A172 (cell line): ENCODE measurements at places on chromosomes 6 and 20.

GRCh38 chr6:15961635-15962448 is 167.0 kb upstream of the MYLIP start:
- DNase-seq, result no peak

DNA sequence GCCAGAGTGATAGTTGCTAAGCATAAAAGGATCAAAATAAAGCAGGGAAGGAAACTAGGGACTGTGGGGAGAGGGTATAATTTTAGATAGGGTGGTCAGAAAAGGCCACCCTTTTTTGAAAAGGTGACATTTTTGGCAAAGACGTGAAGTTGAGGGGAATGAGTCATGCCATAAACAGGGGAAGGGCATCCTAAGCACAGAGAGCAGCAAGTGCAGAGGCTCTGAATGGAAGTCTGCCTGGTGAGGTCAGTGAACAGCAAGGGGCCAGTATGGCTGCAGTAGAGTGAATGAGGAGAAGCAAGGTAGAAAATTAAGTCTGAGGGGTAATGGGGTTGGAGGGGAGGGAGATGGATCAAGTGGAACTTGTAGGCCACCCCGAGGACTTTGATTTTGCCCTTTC is 2.4 kb downstream of the KLC4 start:
- peak; percentile 54 for DNase-seq

- no peak for DNase-seq
Observed at GRCh38 chr6:25645916-25646315, 6.1 kb upstream of the SCGN start.

GRCh38 chr20:8213831-8214587 is 81.9 kb downstream of the PLCB1 start:
- no peak for DNase-seq

DNA sequence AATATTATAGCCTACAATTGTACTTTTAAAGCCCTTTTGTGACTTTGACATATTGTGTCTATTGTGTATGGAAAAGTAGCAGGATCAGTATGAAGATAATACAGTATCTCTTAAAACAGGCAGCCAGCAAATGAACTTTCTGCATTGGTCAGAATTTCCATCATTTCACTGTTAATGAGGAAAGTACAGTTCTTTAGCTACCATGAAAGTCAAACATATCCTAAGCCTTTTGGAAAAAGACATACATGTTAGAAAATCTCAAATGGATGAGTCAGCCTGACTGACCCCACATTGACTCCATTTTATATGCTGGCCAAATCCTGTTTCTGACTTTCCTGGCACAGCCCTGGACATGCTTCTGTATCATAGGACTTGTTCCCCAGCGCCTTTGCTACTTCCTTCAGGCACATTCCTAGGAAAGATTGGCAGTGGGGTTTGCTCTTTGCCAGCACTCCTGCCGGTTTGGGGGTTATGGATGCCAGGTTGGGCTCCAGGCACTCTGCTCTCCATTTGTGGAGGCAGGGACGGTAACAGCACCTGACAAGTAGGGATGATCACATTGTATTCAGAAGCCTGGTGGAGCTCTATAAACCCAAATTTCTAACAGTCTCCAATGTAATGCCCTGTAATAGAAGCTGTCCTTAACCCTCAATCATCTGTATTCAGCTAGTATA is 43.7 kb downstream of the TOP1 start:
- peak; percentile 73 for DNase-seq

DNA sequence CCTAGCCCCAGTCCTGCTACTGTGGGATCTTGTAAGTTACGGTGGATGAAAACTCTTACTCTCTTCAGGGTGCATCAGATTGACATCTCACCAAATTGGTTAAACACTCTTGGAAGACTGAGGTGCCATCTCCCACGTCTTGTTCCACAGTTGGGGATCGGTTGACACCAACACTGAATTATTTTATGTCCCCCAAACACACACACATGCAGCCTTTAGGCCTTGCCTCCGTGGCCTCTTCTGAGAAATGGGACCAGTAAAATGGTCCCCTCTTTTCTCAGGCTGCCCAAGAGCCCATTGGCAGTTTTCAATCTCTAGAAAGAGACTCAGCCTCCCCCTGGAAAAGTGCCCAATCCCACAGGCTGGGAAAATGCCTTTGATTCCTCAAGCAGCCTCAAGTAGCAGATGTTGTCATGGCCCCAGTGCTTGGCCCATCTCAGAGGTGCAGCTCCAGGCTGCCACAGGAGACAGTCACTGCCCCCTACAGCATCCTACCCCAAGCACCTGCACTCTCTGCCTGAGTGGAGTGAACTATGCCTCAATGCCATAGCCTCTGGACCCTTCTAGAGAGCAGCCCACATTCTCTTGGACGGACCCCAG is 163.9 kb downstream of the ANKRD60 start:
- no peak for DNase-seq

DNA sequence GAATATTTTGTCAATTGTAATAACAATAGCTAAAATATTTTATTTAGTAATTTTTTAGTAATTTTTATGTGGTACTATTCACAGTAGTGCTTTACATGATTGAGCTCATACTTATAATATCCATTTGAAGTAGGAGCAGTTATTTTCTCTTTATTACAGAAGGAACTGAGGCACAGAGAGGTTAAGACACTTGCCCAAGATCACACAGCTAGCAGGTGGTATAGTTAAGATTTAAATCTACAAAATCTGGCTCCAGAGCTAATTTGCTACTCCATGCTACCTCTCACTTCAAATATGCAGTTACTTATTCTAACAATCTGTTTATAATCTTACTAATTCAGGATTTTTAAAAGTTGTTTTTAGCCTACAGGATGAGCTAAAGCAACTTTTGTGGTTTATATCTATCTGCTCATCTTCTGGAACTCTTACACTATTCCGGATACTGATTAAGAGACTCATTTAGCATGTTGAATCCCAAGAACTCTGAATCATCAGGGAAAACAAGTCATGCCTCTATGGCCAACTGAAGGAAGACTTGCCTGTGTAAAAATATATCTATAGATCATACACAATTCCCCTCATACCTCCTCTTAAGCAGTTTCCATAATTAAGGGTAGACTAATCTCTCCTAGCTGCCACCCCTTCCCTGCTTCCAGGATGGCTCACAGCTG is 324.2 kb downstream of the UBE3D start:
- DNase-seq, result no peak

- DNase-seq, result no peak
Observed at GRCh38 chr6:36372088-36372487, 15.4 kb downstream of the ETV7 start.

DNA sequence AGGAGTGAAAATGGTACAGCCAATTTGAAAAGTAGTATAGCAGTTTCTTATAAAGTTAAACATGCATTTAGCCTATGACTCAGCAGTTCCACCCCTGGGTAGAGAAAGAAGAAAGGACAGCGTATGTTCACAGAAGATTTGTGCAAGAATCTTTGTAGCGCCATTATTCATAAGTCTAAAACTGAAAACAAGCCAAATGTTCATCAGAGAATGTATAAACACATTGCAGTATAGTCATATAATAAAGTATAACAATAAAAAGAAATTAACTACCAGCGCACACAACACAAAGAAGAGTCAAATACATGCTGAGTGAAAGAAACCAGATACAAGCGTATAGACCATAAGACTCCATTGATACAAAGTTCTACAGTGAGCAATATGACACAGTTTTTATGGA is 294.0 kb downstream of the SAMD5 start:
- DNase-seq, result no peak

GRCh38 chr6:144178323-144178722 is 28.0 kb downstream of the STX11 start:
- no peak for DNase-seq

DNA sequence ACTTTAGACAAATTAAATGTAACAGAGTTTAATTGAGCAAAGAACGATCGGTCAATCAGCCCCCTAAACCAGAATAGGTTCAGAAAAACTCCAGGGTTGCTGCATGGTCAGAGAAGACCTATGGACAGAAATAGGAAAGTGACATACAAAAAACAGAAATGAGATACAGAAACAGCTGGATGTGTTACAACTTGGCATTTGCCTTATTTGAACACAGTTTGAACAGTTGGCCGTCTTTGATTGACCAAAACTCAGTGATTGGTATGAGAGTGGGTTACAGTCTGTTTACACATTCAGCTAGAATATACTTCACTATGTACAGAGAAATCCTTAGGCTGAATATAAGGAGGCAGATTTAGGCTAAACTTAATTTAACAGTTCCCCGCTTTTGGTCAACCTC is 19.9 kb downstream of the SRSF6 start:
- no peak for DNase-seq

GRCh38 chr6:167098825-167099225 is 24.1 kb upstream of the CCR6 start:
- no peak for DNase-seq

GRCh38 chr6:106908386-106908840 is 66.1 kb downstream of the CD24 start:
- DNase-seq, result peak; percentile 57

- DNase-seq, result no peak
Observed at GRCh38 chr20:45338121-45339030, 9.8 kb downstream of the SDC4 start.

GRCh38 chr20:45218636-45219035 is 2.5 kb upstream of the SEMG2 start:
- no peak for DNase-seq

- no peak for DNase-seq
Observed at GRCh38 chr6:36479256-36479655, 36.5 kb downstream of the KCTD20 start.

- no peak for DNase-seq
Observed at GRCh38 chr6:160239929-160240690, 18.5 kb downstream of the SLC22A2 start.

- no peak for DNase-seq
Observed at GRCh38 chr20:16714751-16715150, 15.1 kb upstream of the SNRPB2 start.

GRCh38 chr6:121522265-121522664 is 86.8 kb downstream of the GJA1 start:
- peak; percentile 88 for DNase-seq

GRCh38 chr6:37168811-37169495 is 999 bp upstream of the PIM1 start:
- peak; percentile 58 for DNase-seq

DNA sequence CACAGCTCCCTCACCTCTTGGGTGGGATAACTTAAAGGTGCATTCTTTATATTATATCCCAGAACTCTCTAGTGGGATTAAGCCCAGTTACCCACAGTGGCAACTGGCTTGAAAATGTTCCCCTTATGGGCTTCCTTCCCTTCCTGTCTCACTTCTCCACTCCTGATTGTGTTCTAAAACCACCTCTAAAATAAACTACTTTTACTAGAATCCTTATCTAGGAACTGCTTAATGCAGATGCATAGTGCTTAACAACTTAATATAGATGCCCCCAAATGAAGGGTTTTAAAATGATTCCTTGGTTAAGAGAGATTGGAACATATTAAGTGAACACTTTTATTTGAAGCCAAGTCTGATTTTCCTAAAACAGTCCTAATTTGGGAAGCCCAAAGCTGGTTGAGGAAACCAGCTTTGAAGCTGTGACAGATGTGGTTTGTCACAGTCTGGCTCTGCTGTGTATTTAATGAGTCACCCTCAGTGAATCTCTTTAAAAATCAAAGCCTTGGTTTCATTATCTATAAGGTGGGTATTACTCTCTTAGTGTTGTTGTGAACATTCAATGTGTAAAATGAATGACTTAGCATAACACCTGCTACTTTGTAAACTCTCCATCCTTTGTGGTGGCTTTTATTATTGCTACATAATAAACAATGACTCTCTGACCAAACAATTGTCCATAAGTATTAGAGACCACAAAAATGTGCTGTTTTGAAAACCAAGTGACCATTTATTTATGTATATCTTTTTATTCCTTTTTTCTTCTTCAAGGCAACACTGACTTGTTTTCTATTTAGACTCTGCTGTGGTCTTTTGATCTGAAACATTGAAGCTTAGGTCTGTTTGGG is 24.4 kb downstream of the PLCB1 start:
- DNase-seq, result no peak

DNA sequence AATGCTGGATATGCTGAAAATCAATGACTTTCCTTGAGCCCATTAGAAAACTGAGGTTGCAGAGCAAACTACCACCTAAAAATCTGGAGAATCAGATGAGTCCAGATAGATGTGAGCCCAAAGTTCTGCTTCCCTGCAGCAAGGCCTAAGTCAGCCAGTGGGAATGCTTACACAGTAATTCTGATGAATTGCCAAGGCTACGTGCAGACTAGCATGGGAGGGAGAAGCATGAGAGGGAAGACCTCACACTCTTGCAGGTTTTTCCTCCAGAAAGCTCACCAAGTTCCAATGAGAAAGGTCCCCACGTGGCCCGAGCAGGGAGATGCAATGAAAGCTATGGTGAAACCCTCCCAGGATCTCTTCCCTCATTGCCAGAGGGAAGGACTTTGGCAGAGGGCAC is 104.8 kb upstream of the SIRPA start:
- no peak for DNase-seq

DNA sequence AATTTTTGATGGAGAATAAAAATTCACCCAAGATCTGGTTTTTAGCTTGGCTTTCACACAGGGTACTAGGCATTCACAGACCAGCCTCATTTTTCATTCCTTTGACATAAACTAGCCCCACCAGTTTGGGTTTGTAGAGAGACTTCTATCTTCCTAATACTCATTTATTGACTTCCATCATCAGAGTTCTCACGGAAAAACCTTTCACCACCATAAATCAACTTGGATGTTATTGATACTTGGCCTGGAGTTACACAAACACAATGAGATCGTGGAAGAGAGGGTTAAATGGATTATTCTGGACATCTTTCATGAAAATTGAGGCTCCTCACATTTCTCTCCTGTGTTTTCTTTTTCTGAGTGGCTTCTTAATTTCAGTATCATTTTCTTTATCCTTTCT is 26.8 kb upstream of the EDN1 start:
- no peak for DNase-seq

- no peak for DNase-seq
Observed at GRCh38 chr6:35311390-35312075, 13.9 kb downstream of the DEF6 start.

GRCh38 chr20:50450881-50451752 is 59.1 kb upstream of the PTPN1 start:
- peak; percentile 68 for DNase-seq

- DNase-seq, result no peak
Observed at GRCh38 chr20:2104236-2104635, 2.6 kb downstream of the STK35 start.

- DNase-seq, result peak; percentile 40
Observed at GRCh38 chr6:113630738-113631535, 226.2 kb upstream of the MARCKS start.

GRCh38 chr6:148491638-148492251 is 149.1 kb downstream of the SASH1 start:
- DNase-seq, result no peak

- DNase-seq, result no peak
Observed at GRCh38 chr6:69673298-69673697, 123.5 kb downstream of the LMBRD1 start.

DNA sequence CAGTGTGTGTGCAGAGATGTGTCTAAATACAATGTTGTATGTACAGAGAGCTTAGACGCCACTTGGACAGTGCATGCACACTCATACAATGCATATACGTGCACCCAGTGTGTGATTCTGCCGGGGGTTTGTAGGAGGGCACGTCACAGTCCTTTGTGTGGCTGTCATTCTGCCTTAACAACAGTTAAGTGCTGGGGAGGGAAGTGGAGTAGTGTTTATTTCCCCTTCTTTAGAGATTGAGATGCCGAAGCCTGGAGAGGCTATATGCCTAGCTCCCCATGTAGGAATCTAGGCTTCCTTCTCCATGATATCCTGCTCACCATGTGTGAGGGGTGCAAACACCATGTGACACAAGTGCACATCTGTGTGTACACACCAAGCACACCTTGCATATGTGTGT is 38.2 kb downstream of the MDFI start:
- DNase-seq, result no peak
